MCF 10A (cell line): ENCODE measurements at places on chromosomes 2 and 18. TPM values are rescaled to one million over a fixed set of nuclear protein-coding genes. Genes with fewer than 3 reads are reported as not detected.

Gene DUSP11
- total RNA-seq = 45.0 and 46.3 TPM in 2 replicates

Gene OLA1
- total RNA-seq = 169 and 224 TPM in 2 replicates

- no peak overlapping the region for H3K27ac ChIP-seq
- H3K36me3 ChIP-seq = no peaks in the 10 kb centered on the region
- H3K4me3 ChIP-seq = no peak overlapping the region
- no peaks in the 10 kb centered on the region for H3K27me3 ChIP-seq
- DNase-seq = peak; percentile 28
- H3K4me1 ChIP-seq = peaks cover 36% of the 10 kb centered on the region
Observed at GRCh38 chr2:226213717-226214116, 585.9 kb downstream of the IRS1 start.

DNA sequence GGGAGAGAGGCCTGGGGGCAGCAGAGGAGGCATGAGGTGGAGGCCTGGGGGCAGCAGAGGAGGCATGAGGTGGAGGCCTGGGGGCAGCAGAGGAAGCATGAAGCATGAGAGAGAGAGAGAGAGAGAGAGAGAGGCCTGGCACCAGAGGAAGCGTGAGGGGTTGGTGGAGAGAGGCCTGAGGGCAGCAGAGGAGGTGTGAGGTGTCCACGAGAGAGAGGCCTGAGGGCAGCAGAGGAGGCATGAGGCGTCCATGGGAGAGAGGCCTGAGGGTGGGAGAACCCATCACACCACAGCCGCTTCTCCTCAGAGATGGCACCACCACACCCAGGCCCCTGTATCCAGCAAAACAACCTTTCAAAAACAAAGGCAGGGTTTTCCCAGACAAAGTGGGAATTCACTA is 55.7 kb upstream of the KCNG2 start:
- H3K4me3 ChIP-seq = no peak overlapping the region
- no peak for DNase-seq
- no peak overlapping the region for H3K27ac ChIP-seq
- H3K27me3 ChIP-seq = no peaks in the 10 kb centered on the region
- H3K4me1 ChIP-seq = no peaks in the 10 kb centered on the region
